ENCODE measurements at places on chromosomes 13 and 19.

GRCh38 chr13:49584771-49585182 lies 581 bp downstream of the RCBTB1 start:
- no peak for DNase-seq

GRCh38 chr13:80618781-80619180 lies 277.9 kb upstream of the SPRY2 start:
- no peak for DNase-seq

DNA sequence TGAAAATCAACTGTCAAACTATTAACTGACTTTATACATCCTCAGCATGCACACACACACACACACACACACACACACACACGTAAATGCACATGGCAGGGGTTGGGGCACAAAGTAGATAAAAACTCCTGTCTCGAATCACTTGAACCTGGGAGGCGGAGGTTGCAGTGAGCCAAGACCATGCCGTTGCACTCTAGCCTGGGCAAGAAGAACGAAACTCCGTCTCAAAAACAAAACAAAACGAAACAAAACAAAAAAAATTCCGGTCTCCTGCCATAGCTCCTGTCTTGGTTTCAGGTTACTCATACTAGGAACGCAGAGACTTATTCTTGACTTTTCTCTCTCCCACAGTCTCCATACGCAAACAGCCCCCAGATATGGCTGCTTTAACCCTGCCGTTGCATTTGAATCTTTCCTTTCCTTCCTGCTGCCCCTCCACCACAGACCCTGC lies 148.9 kb downstream of the SHISA2 start:
- no peak for DNase-seq

DNA sequence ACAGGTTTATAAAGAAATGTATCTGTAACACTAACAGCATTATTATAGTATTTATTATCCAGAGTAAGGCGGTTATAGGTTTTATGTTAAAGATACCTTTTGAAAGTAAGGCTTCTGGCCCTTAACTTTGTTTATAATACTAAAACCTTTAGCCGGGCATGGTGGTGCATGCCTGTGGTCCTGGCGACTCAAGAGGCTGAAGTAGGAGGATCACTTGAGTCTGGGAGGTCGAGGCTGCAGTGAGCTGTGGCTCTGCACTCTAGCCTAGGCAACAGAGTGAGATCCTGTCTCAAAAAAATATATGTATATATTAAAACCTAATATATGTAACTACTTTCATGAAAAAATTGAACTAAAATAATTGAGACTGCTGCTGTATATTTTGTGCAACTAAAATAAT lies 98.7 kb upstream of the KLF5 start:
- DNase-seq, result no peak

- no peak for DNase-seq
Observed at GRCh38 chr13:47148543-47148942, 251.7 kb upstream of the HTR2A start.

- no peak for DNase-seq
Observed at GRCh38 chr13:73967397-73968165, 166.6 kb downstream of the KLF12 start.

DNA sequence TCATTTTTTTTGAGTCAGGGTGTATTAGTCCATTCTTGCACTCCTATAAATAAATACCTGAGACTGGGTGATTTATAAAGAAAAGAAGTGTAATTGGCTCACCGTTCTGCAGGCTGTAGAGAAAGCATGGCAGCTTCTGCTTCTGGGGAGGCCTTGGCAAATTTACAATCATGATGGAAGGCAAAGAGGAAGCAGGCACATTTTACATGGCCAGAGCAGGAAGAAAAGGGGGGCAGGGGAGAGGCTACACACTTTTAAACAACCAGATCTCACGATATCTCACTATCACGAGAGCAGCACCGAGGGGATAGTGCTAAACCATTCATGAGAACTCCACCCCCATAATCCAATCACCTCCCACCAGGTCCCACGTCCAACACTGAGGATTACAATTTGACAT lies 44.5 kb upstream of the MIR17HG start:
- DNase-seq, result no peak

DNA sequence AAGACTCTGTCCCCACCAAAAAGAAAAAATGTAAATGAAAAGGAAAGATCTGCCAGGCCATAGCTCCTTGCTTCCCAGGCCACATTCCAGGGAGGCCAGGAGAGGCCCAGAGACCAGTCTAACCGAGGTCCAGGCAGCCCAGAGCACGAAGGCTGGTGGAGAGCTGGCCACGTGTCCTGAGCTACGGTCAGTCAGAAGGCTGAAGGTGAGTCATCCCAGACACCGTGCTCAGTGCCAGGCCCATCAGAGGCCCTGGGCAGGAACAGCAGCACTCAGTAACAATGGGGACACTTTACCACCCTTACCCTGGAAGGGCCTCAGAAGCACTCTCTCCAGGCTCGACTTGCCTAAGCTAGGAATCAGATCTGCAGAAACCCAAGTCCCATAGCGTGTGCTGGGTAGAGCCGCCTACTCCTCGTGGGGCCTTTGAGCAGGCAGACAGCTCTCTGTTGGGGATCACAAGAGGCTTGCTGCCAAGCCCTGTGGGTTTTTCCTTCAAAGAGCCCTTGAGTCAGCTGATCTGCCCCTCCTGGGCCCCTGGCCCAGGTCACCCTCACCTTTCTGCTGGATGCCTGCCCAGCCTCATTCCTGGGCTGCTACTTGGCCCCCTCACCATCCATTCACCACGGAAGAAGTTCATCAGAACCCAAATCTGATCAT lies 11.6 kb upstream of the DNMT1 start:
- no peak for DNase-seq
